ENCODE measurements at places on chromosomes 11 and 22.

- DNase-seq, result no peak
Measured at GRCh38 chr11:66784575-66784974, 55.6 kb upstream of the SPTBN2 start.

DNA sequence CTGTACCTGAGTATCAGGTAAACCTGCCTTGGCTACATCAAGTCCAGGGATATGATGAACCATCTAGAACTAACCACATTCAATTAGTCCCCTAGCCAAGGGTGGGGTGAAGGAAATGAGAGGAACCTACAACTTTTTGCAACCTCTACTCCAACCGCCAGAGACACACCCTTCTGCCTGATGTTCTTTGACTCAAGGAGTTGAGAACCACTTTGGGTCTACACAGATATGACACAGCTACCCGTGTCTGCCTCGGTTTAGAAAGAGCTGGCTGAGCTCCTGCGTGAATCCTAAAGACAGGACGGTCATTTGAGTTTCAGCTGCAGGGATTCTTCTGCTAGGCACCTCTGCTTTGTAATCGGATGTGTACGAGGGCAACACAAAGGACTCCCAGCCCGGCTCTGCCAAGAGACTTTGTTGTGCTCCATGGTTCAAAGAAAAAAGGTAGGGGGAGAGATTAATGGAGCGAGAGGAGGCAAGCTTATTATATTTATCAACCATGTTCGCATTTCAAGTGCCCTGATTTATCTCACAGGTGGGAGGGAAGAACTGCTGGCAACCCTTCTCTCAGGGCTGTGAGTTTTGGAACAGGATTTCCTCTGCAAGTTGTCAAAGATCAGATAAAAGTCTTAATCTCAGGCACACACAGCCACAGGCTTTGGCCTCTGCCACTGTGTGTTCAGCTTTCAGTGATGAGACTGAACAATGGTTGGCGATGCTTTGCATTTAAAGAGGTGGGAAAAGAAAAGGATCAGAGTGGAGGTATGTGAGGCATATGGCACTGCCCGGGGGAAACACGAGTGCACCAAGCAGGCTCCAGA, 35.1 kb downstream of the FLI1 start:
- DNase-seq, result no peak

DNA sequence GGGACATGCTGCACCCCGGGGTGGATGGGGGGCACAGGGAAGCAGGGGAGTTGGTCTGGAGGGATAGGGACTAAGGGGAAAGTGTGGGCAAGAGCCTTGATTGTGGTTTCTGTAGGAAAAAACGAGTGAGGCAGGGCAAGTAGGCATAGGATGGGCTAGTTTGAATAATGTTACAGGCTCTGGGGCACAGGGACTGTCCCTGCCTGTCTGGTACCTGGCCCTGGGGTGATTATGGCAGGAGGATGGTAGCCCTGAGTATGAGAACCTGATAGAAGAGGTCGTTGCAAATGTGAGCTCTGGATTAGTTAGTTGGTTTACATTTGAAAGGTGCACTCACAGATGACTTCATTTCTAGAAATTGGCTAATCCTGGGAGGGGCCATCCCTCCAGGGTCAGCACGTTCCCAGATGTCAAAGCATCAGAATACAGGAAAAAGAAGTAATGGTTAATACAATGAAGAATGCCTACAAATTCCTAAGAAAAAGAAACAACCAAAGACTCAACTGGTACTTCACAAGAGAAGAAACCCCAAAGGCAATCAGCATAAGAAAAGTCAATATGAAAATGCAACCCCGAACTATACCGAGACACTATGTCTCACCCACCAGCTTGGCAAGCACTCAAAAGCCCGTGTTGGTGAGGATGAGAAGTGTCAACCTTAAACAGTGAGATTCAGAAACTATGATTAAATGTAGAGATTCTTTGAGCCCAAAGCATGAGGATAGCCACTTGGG, 11.3 kb upstream of the SMIM38 start:
- no peak for DNase-seq

- DNase-seq, result no peak
Measured at GRCh38 chr11:126608658-126609057, 253.2 kb downstream of the ST3GAL4 start.

DNA sequence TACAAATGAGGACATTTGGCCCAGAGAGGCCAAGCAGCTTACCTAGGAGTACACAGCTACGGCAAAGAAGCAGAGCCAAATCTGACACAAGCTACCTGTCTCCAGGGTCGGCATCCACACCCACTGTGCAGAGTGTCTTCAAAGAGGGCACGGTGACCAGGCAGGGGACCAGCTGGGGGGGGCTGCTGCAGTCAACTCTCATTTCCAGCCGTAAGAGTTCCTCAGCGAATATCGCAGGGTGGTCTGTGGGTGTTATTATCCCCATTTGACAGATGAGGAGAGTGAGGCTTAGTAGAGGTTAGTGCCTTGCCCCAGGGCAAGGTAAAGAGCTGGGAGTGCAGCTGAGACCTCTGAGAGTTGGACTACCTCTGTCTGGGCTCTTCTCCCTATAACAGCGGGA, 7.1 kb upstream of the PPFIA1 start:
- DNase-seq, result no peak

GRCh38 chr11:43866520-43866919, 14.1 kb upstream of the ALKBH3 start:
- DNase-seq, result no peak

DNA sequence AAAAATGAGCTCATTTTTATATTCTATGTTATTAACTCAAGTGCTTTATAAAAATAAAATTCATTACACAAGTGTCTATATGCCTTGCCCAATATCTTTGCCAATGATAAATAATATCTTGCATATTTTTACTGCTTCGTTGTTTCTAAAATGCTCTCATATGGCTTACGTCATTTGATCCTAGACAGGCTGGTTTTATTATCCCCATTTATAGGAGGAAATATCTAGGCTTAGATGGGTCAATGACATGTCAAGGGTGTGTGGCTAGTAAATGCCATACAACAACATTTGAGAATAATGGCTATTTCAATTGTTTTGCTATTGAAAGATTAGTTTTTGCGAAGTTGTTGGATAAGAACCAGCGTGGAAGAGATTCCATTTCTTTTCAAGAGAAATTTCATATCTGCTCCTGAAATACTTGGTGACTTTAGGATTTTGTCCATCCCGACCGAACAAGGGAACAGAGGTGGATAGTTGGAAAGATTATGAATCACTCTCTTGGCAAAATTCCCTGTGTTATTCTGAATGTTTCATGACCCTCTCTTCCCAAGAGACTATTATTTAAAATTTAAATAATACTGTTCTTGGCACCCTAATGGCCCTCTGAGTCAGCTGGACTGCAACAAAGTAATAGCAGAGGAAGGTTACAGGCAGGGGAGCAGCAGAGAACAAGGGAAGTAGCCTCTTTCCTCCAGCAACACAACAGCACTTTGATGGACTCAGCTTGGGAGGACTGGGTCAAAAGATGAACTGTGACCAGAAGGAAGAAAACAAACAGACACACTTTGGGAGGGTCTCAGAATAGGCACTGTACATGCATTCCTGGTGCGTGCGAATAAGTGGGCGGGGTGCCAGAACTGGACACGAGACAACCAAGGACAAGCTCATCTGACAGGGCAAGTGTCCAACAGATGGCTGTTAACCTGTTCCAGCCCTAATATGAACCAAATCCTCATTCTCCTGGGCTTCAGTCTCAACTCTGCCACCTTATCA, 94.5 kb downstream of the ME3 start:
- no peak for DNase-seq

GRCh38 chr22:46110215-46110614, 40.1 kb upstream of the PPARA start:
- DNase-seq, result peak; percentile 67

- no peak for DNase-seq
Measured at GRCh38 chr11:76162336-76163288, 43.7 kb downstream of the WNT11 start.

DNA sequence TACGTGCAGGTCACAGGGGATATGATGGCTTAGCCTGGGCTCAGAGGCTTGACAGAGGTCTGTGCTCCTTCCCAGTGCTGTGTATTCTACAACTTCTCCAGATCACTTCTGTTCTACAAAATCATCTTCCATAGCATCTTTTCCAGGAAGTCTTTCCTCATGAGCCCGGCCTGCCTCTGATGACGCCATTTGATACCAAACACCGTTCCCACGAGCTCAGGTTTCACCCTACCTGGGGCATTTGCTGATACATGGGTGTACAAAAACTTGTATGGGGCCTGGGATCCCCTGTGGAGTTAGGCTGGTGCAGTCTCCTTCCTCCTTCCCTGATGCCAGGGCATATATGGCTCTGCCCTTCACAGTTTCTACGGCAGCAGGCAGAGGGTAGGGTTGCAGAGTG, 78.7 kb downstream of the NECTIN1 start:
- DNase-seq, result no peak

DNA sequence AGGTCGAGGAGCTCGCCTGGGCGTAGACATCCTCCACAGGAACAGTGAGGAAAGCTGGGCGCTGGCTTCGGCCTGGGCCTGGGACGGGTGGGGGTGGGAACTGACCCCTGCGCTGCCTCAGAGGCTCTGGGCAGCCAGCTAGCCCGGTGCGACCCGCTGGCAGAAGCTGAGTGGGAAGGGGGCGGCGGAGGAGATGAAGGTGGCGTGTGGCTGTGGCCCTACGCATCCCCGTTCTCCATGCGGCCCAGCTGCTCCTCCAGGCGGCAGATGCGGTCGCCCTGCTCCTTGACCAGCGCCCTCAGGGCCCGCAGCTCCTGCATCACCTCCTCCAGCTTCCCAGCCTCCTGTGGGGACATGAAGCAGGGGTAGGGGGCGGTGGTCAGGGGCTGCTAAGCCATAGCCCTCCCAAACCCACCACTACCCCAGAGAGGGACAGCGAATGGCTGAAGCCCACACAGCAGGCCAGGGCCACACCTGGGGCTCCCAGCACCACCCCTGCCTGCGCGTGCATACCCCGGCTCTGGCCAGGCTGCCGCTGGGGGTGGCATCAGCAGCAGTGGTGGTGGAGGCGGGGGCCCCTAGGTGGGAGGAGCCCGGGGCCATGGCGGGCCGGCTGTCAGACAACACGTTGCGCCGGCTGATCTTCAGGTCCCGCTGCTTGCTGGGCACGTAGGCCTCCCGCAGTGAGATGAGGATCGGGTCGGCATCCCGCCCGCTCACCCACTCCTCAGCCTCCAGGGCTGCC, 848 bp upstream of the PTPRCAP start:
- DNase-seq, result no peak

DNA sequence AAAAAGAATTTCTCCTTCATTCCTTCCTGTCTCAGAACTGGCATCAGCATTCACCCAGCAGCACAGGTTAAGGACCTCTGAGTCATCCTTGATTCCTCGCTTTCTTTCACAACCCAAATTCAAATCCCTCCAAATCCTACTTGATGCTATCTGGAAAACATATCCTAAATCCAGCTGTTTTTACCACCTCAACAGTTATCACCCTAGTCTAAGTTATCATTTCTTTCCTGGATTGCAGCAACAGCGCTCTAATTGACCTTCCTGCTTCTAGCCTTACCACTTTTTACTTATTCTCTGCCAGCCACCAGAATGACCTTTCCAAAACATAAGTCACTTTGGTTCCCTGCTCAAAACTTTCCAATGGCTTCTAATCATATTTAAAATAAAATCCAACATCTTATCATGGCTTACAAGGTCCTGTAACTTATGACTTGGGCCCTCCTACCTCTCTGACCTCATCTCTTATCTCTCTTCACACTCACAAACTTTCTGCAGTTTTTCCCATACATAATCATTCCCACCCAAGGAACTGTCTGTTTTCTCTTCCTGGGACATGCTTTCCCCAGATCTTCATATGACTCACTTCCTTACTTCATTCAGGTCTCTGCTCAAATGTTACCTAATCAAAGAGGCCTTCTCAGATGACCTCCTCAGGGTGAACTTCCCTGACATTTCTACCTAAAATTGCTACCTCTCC, 119.4 kb downstream of the TTC28 start:
- no peak for DNase-seq

DNA sequence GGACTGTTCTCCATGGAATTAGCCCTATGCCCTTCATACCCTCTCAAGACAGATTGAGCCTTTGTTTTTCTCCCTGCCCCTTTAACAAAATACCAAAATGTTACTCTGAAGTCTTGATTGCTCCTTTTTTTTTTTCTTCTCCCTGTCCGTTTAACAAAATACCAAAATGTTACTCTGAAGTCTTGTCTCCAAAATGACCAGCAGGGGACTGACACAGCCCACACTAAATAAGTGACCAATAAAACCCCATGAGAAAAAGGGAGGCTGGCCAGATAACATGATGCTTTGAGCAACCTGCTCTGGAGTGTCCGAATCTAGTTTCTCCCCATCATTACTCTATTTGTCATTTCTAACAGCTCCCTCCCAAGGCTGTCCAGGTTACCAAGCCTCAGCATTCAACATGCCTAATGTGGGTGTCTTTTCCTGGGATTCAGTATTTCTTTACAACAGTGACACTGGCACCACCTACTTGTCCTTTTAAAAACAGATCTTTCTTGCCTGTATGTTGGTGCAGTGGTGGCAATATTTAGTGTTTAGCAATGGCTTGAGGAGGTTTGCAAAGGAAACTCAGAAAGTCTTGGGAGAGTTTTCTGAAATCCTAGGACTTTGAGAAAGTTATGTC, 42.7 kb upstream of the SLC1A2 start:
- no peak for DNase-seq

GRCh38 chr11:59898650-59899049, 20.1 kb downstream of the OOSP3 start:
- no peak for DNase-seq

DNA sequence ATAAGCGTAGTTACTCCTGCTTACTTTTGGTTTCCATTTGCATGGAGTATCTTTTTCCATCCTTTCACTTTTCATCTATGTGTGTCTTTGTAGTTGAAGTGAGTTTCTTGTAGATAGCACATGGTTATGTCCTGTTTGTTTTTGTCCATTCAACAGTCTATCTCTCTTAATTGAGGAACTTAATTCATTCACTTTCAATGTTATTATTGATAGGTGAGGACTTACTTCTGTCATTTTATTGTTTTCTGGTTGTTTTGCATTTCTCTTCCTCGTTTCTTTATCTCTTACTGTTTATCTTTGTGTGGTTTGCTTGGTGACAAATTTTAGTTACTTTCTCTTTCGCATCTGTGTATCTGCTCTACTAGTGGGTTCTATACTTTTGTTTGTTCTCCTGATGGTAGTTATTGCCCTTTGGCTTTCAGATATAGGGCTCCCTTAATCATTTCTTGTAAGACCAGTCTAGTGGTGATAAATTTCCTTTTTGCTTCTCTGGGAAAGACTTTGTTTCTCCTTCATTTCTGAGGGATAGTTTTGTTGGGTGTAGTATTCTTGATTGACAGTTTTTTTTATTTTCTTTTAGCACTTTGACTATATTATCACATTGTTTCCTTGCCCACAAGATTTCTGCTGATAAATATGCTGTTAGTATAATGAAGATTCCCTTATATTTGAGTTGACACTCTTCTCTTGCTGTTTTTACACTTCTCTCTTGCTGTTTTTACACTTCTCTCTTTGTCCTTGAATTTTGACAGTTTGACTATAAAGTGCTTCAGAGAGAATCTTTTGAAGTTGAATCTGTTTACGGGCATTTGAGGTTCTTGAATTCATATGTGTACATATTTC, 9.0 kb upstream of the RAG1 start:
- DNase-seq, result no peak

DNA sequence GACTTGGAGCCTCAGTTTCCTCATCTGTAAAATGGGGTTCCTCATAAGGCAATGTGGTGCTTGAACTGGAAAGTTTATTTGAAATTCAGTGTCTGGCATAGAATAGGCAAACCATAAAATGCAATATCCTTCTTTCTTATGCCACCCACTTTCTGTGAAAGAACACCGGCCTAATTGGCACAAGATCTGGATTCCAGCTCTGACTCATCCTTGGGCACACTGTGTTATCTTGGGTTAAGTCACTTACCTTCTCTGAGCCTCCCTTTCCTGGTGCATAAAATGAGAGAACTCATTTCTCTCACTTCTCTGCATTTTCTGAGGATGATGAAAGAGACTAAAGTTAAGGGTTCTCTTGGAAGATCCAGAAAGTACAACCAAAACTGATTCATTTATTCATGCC, 5.1 kb downstream of the INSC start:
- DNase-seq, result no peak
